ENCODE measurements at places on chromosomes 6 and 20.
A peak's percentile ranks its signal among the peaks of the same experiment; 100 is the strongest.

- DNase-seq, result no peak
Measured at GRCh38 chr6:14321992-14322772, 204.6 kb downstream of the CD83 start.

GRCh38 chr6:48243071-48243470 is 132.1 kb upstream of the PTCHD4 start:
- no peak for DNase-seq

DNA sequence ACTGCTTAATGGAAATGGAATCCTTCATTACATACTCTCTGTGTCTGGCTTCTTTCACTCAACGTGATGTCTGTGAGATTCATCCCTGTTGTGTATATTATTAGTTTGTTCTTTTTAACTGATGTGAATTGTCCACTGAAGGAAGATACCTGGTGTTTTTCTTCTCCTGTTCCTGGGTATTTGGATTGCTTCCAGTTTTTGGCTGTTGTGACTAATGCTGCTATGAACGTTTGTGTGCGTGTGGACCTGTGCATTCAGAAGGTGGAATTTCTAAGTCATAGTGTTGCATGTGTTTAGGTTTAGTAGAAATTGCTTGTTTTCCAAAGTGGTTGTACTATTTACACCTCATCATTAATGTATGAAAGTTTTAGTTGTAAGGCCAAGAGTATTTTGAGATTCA is 3.8 kb downstream of the TULP4 start:
- DNase-seq, result no peak

GRCh38 chr6:25103603-25104002 is 167.8 kb upstream of the RIPOR2 start:
- no peak for DNase-seq

- DNase-seq, result no peak
Measured at GRCh38 chr6:168130697-168131371, 51.8 kb upstream of the FRMD1 start.

- DNase-seq, result no peak
Measured at GRCh38 chr6:168794491-168794890, 353.5 kb downstream of the SMOC2 start.

- DNase-seq, result no peak
Measured at GRCh38 chr6:107532706-107533105, 42.8 kb downstream of the SOBP start.

DNA sequence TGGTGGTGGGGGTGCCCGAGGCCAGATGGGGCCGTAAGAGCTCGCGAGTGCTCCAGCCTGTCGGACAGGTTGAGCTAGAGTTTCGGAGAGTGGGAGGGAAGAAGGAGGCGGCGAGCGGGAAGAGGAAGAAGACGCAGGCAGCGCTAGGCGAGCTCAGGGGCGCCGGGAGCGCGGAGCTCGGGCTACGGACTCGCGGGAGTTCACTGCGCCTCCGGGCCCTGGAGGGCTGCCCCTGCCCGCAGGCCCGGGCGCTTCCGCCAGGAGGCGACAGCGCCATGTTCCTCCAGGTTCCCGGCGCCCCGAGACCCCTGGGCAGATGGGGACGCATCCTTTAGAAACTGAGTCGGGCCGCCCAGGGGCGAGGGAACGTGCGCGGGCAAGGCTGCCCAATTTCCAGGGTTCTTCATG is 984 bp downstream of the TFAP2C start:
- no peak for DNase-seq

DNA sequence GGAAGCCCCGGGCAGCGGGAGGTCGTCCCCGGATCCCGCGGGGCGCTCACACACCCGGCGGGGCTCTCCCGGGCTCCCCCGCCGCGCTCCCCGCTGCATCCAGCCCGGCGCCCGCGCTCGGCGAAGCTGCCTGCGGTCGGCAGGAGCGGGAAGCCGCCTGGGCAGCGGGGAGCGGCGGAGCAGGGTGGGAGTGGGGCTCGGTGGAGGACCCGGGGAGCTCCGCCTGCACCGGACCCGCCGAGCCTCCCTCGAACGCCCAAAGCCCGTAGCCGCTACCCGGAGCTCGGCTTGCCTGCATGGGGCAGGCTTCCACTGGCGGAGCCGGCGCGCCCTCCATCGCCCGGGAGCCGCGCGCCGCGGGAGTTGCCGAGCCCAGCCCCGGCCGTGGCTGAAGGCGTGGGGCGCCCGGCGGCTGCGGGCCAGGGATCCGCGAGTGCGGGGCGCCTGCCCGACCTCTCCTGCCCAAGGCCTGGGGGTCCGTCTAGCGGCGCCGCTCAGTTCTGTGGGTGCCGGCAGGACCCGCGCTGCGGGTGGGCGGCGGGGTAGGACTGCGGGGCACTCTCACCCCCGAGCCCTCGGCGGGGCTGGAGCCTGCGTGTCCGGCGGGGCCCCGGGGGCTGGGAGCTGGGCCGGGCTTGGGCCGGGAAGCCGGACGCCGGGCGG is 671 bp downstream of the CDH4 start:
- no peak for DNase-seq

GRCh38 chr20:63502671-63503172 is 3.8 kb upstream of the EEF1A2 start:
- no peak for DNase-seq

GRCh38 chr20:46709459-46710152 is at the start of gene SLC2A10:
SLC2A10 (plus strand) TSS chr20:46709649; CDS start chr20:46709737, 88 bp downstream.
- DNase-seq, result peak; percentile 39

GRCh38 chr6:25596928-25597818 is 54.8 kb upstream of the SCGN start:
- DNase-seq, result peak; percentile 35

DNA sequence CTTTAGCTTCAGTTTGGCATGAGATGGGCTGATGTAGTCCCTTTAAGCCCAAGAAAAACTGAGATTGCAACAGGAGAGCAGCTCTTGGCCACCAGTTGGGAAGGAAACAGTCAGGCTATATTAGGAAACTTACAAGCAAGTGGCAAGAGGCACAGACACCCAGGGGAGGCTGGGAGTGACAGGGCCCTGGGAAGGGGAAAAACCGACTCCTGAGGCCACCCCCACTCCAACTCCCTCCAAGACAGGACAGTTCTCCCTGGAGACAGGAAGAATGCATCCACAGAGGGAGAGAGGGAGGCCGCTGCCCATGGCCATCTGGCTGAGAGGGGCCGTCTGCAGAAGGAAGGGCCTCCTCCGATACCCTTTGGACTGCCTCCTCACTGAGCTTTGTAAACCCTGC is 20.5 kb downstream of the JPH2 start:
- no peak for DNase-seq

DNA sequence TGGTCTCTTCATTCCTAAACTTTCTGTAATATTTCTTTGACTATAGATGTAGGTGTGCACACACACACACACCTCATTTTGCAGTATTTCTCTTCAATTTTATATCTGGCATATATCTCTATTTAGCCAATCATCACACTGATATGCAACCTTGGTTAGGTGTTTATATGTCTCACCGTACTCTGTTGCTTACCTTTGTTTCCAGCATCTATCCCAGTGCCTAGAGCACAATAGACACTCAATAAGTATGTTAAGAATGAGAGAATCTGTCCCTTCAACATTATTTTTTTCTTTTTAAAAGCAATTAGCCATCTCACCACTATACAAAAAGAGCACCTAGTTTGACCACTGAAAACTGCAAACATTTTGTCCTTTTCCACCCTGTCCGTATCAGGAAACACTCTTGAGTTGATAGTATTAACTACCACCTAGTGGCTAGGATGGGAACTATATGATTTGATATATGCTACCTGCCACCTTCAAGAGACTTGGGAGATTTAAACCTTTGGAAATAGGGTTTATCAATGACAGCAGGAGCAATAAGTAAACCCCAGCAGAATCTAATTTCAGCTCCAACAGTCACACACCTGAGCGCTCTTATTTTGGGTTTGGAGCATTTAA is 48.7 kb upstream of the RSPO3 start:
- peak; percentile 15 for DNase-seq

DNA sequence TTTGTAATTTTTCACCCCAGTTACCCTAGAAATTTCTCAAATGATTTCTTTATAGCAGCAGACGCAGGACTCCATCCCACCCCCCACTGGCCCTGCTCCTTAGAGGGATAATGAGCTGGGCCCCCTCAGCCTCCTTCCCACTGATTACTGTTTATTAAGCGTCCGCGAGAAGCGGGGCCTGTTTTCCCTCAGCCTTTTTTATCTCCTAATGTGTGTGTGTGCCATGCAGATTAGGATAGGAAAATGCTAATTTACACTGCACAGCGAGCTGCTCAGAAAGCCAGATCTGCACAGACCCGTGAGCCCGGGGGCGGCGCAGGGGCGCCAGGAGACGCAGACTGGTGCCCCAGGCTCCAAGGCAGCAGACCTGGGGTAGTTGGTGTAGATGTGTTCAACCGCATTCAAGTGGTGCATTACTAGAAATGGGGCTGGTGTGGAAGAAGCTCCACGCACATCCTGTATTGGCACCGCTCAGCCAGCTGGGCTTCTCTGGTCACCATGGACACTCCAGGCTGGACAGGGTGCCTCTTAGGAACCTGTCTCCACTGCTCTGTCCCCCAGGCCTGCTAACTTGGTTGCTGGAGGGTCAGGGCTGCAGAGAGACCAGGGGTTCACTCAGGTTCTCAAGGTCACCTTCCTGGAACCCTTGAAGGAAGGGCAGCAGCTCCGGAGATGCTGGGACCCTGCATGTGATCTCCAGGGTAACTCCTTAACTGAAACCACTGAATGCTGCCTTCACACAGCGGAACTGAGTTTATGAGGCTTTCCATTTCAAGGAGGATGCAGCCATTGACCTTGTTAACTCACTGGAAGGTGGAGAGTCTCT is 256.3 kb downstream of the ERMARD start:
- no peak for DNase-seq

GRCh38 chr20:7196481-7196880 is 429.0 kb downstream of the BMP2 start:
- DNase-seq, result no peak

DNA sequence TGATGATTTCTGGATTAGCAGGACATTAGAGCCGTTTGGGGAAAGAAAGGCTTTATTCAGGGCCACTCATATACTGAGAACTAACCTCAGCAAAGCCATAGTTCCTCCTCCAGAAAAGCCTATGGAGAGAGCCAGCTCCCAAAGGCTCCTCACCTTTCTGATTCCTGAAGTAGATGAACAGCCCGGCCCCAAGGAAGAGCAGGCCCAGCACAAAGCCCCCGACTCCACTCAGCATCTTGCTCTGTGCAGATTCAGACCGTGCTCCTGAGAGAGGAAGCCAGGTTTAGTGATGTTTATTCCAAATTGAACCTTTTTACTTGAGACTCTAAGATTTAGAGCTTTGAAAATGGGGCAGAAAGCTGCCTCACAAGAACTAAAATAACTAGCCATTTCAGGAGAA is 9.1 kb downstream of the HLA-DRB1 start:
- no peak for DNase-seq

- DNase-seq, result no peak
Measured at GRCh38 chr6:5423251-5423650, 161.9 kb downstream of the FARS2 start.

DNA sequence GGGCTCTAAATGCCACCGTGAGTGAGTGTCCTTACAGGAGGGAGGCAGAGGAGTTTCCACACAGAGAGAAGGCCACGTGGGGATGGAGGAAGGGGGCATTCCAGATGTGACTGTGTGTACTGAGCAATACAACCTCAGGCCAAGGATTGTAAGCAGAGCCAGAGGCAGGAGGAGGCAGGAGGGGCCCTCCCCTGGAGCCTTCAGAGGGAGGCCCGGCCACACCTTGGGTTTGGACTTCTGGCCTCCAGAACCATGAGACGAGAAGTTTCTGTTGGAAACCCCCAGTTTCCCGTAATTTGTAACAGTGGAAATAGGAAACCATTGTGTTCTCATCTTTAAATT is 9.3 kb upstream of the KIF25 start:
- DNase-seq, result no peak

DNA sequence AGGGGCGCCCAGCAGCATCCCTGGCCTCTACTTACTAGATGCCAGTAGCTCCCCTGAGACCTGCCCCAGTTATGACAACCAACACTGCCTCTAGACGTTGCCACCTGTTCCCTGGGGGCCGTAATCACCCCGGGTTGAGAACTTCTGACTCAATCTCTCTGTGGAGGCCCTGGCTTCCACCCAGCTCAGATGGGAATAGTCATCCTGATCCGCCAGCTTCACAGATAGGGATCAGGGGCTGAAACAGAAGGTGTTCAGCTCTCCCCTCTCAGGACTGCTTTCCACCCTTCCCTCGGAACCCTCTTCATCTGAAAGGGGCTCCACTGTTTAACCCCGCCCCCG is 3.3 kb downstream of the CAPN11 start:
- DNase-seq, result no peak

GRCh38 chr6:160029525-160029924 is 60.6 kb downstream of the IGF2R start:
- DNase-seq, result no peak

DNA sequence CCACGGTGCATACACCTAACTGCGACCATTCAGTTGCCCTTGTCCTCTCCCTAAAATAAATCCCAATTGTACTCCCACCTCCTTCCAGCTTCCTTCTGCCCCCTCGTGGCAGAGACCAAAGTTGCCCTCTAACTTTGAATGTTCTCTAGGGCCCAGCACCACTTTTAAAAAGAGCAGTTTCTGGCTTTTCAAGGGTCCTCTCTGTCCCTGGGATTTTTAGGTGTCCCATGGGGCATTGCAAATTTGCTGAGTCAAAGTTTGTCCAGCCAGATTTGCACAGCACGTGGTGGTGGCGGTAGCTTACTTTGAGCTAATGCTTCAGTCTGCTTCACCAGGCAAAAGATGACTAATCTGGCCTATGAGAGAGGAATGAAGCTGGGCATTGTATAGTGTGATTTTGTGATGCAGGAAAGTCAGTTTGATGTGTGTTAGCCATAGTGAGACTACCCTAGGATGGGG is 100.2 kb downstream of the PERP start:
- peak; percentile 65 for DNase-seq

DNA sequence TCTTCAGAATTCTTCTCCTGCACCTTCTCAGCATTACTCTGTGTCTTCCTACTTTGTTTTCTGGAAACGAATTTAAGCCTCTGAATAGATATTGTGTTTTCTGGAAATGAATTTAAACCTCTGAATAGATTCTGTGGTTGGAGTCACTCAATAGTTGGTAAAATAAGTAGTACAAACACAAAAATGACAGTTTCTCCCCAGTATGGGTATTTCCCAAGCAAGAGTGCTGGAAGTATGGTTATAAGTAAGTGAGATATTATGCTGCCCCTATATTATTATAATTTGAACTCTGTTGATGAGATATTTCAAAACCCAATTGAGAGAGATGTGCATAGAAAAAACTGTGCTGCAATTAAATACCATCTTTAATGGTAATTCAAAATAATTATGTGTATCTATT is 94.9 kb downstream of the TINAG start:
- no peak for DNase-seq

GRCh38 chr6:68326762-68327161 is 308.3 kb upstream of the ADGRB3 start:
- DNase-seq, result no peak

DNA sequence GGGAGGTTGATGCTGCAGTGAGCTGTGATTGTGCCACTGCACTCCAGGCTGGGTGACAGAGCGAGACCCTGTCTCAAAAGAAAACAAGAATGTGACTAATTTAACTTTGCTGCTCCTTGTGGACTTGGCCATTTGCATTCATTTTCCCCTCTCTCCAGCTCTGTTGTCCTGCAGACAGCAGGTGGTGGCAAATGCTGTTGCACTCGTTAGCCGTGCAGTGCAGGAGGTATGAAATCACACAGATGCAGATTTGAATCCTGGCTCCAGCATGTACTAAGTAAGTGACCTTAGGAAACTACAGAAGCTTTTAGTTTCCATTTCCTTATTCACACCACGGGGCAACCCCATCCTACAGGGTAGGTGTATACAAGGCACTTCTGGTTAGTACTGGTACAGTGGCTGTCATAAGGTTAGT is 9.6 kb upstream of the BEND3 start:
- no peak for DNase-seq
